ENCODE measurements at places on chromosomes 2 and 18.

DNA sequence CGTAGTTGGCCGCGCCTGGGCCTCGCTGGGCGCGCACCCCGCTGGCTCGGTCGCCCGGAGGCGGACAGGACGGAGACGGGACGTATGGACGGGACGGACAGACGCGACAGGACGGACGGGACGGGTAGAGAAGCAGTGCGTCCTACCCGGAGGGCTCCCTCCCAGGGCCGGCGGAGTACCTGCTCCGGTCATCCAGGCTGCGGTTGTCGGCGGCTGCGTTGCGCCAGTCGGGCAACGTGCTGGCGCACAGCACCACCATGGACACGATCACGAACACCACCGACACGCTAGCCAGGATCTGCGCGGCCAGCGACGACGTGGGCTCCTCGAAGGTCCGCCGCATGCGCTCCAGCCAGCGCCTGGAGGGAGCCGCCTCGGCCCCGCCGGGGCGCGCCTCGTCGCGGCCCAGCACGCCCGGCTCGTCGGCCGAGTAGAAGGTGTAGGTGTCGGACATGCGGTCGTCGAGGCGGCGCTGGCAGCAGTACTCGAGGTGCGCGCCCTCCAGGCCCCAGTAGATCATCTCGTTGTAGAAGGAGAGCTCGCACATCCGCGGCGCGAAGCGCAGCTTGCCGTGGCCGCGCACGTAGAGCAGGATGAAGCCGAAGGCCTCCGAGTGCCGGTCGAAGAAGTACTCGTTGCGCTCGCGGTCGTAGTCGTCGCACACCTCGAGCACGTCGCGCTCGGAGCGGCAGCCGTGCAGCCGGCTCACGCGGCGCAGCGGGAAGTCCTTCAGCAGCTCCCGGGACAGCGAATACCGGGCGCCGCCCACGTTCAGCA, 903 bp downstream of the KCNG3 start:
- DNase-seq: no peak

GRCh38 chr2:191465766-191466420, 212.0 kb upstream of the NABP1 start:
- no peak for DNase-seq

GRCh38 chr2:15527074-15527739, 33.9 kb downstream of the NBAS start:
- DNase-seq: no peak

GRCh38 chr2:233756429-233757081, 3.5 kb upstream of the UGT1A1 start:
- no peak for DNase-seq

DNA sequence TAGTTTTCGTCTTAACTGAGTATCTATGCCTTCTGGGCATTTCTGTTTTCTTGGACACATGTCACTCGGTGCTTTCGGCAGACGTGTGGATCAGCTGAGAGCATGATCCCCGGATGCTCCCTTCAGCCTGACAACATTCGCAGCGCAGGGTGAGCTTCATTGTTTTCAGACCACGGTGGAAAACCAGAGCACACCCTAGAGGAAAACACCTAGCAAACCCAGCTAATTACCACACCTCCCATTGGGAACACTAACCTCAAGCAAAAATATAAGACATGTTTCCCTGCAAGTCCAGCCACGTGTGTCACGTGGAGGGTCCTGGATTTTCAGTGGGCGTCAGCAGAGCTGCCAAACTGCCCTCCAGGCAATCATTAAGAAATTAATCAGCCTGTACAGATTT, 31.0 kb downstream of the ANKRD29 start:
- peak; percentile 71 for DNase-seq
